ENCODE measurements at places on chromosomes 1 and 21.

GRCh38 chr1:213266983-213267772 lies 216.1 kb downstream of the RPS6KC1 start:
- no peak for DNase-seq

GRCh38 chr1:234093741-234094140 lies 189.3 kb downstream of the SLC35F3 start:
- DNase-seq: no peak

DNA sequence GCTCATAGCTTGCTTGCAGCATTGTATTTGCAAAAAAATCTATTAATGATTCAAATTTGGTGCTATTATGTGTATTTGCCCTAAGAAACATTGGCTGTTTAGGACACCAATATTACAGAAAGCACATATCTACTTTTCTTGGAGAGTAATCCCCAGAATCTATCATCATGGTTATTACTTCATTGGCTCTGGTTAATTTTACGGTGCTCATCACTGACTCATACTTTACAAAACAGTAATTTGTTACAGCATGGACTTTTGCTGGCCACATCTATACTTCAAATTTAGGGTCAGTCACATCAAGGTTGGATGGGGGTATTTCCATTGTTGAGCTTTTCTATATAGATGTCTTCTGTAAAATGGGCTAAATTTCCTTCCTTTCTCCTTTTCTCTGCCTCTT lies 45.7 kb downstream of the SH3GLB1 start:
- DNase-seq: no peak

GRCh38 chr1:246786606-246787238 lies 62.5 kb downstream of the SCCPDH start:
- no peak for DNase-seq

DNA sequence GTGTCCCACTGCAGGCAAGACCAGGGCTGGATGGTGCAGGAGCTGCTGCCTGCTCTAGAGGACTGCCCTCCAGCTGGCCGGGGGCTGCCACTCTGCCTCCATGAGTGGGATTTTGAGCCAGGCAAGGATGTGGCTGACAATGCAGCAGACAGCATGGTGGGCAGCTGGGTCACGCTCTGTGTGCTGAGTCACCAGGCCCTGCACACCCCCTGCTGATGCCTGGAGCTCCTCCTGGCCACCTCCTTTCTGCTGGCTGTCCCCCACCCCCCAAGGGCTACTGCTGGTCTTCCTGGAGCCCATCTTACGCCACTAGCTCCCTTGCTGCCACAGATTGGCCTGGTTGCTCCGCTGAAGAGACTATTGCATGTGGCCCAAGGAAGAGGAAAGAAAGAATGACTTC lies 3.9 kb upstream of the ZSCAN20 start:
- no peak for DNase-seq

- no peak for DNase-seq
These were observed 2.5 kb upstream of the PTGS2 start for GRCh38 chr1:186682736-186683135.

GRCh38 chr1:245285168-245285567 lies 130.4 kb downstream of the KIF26B start:
- DNase-seq: no peak

GRCh38 chr1:103371234-103371633 lies 154.3 kb upstream of the RNPC3 start:
- no peak for DNase-seq

DNA sequence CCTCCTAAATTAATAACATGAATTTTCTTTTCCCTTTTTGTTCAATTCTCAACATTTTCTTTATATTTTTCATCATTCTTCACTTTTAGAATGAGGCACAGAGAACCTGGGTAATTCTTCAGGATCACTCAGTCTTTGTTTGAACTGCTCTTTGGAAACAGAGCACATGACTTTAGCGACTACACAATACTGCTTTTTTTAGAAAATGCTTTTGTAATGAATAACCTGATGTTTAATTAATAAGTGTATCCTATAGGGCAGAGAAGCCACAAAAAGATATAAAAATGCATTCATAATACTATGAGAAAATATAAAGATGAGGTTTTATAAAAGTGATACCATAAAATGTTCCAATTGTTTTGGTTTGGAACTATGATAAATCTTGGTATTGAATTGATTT lies 77.8 kb downstream of the LRRC7 start:
- no peak for DNase-seq

DNA sequence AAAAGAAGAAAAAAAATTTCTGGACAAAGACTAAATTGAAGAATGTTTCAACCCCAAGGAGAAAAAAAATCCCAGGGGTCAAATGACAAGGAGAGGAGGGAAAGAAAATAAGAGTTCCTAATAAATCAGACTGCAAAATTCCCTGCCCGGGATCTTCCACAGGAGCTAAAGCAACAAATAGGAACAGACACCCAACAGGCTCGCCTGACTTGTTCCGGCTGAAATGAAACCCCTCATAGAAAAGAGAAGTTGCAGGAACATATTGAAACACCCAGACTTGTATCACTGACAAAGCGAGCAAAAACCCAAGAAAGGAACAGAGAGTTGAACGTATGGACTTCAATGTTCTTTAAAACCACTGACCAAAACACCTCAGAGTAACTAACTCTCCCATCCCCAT lies 123.0 kb downstream of the TIAM1 start:
- no peak for DNase-seq

DNA sequence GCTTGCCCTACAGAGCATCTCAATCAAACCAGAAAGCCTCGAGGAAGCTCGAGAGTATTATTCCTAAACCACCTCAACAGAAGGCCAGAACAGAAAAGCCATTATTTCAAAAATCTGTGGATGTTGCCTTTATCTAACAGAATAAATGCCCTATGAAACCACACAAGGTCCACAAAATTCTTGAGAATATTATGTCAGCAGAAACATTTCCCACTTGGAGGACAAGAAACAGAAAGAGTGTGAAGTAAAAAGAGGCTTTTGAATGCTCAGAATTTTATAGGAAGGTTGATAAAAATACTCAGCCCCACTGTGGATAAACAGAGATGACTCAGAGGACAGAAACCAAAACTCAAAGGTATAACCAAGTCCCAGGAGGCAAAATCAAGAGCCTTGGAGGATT lies 146.4 kb upstream of the LRRC7 start:
- no peak for DNase-seq

GRCh38 chr1:38740487-38740886 lies 119.1 kb downstream of the RRAGC start:
- DNase-seq: no peak

- no peak for DNase-seq
These were observed 43.0 kb downstream of the PRKAB2 start for GRCh38 chr1:147129116-147129873.

- DNase-seq: no peak
These were observed 27.1 kb downstream of the PARK7 start for GRCh38 chr1:7988576-7988975.

GRCh38 chr1:37822906-37823815 lies 15.2 kb upstream of the YRDC start:
- no peak for DNase-seq

GRCh38 chr1:236013330-236013729 lies 51.6 kb downstream of the NID1 start:
- DNase-seq: no peak

- DNase-seq: no peak
These were observed 88.6 kb downstream of the RIPK4 start for GRCh38 chr21:41678016-41678923.

- DNase-seq: no peak
These were observed 714 bp upstream of the ST6GALNAC5 start for GRCh38 chr1:76866566-76866965.

DNA sequence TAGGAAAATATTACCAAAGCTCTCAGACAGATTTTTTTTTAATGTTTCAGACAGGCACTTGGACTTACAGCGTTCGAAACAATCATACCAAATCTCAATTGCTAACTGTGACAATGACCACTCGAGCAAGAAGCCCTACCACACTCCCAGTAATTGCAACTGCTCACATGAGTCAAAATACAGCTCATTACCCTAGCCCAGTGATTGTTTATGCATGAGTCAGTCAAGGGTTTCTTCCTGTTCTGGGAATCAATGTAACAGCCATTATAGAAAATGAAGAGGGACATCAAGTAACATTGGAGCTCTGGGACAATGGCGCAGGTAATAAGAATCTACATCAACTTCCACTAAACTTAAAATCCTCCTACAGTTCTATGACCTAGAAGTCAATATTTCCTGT lies 56.1 kb upstream of the SH3GLB1 start:
- DNase-seq: peak; percentile 35

DNA sequence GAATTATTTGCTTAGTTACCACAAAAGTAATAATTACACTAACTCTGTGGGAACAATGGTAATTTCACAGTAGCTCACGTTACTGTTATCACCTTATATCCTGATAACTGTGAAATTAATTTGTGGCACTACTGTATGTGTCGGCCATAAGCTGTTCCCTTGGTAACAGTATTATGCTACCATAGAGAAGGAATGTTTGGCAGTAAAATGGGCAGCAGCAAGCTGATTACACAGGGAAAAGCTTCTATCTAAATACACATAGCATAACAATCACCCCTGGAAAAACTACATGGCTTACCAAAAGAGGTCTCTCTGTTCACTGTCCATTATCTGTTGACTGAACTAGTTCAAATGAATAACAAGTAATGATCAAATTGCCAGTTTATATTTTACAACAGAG lies 124.1 kb downstream of the DPYD start:
- DNase-seq: no peak

- DNase-seq: no peak
These were observed 74.1 kb downstream of the SERINC2 start for GRCh38 chr1:31487143-31487542.

GRCh38 chr1:168321945-168322344 lies 41.3 kb downstream of the TBX19 start:
- DNase-seq: no peak

- no peak for DNase-seq
These were observed at the start of gene KDF1 for GRCh38 chr1:26959722-26960624. Gene KDF1 (minus strand): TSS chr1:26960468. CDS start chr1:26952380, 8,088 bp downstream.

DNA sequence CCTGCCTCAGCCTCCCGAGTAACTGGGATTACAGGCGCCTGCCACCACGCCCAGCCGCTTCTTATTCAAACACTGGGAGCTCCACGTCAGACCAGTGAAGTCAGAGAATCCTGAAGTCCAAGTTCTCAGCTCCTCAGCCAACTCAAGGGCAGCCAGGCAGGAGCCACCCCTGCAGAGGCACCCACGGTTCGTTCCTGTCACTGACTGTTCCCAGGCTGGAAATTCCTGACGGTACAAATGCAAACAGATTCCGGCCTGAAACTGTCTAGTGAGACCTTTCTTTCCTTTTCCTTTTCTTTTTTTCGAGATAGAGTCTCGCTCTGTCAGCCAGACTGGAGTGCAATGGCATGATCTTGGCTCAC lies 11.7 kb downstream of the SLC35E2B start:
- DNase-seq: no peak

GRCh38 chr1:68103011-68103545 lies 52.7 kb upstream of the DIRAS3 start:
- DNase-seq: no peak

DNA sequence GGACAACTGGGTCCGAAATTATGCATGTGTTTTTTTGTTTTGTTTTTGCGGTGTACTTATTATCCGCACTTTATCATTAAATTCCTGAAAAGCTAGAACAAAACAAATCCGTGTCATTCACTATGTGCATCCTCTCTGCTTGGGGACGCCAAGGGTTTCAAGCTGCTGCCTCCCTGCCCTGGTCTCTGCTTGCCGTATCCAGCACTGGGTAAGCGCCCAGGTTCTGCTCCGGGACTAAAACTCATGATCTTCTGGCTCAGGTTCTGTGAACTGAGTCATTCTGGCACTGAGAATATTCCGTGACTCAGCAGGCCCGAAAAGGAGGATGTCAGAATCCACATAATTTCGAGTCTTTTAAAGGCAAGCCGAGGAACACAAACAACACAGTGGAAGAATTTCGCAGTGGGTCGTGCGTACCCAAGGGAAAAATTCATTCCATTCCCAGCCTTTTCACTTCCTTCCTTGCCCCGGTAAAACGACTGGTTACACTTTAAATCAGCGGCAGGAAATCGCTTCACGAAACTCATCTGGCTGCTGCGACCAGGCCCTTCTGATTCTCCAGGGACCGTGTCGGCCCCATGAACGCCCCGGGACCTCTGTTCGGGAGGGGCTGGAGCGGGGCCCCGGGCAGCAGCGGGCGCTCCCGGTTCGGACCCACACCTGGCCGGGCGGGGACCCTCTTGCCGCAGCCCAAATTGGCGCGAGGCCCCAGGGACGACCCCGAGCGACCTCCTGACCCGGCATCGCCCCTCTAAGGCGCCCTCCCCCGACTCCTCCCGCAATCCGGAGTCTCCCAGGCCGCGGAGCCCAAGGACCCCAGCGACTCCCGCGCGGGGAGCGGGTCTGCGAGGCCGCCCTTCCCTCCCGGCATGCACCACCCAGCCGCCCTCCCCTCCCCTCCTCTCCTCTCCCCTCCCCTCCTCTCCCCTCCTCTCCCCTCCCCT lies 746 bp upstream of the LAMC1 start:
- peak; percentile 94 for DNase-seq

GRCh38 chr1:203324105-203325025 lies 19.0 kb downstream of the BTG2 start:
- DNase-seq: no peak

DNA sequence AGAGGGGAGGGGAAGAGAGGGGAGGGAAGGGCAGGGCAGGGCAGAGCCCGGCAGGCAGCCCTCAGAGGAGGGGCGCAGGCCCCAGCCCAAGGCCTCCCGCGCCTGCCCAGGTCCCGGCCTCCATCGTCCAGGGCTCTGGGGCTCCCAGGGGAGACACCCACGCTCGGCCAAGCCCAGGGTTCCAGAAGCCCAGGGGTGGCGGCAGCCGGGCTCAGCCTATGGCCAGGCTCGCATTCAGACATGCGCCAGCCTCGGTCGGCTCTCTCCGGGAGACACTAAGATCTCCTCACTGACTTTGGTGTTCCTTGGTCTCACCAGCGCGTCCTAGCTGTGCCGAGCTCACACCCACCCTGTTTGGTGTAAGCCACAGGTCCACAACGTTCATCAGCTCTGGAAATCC lies 7.1 kb upstream of the ANKRD65 start:
- no peak for DNase-seq

GRCh38 chr1:23553231-23554126 lies 5.8 kb downstream of the ID3 start:
- no peak for DNase-seq

DNA sequence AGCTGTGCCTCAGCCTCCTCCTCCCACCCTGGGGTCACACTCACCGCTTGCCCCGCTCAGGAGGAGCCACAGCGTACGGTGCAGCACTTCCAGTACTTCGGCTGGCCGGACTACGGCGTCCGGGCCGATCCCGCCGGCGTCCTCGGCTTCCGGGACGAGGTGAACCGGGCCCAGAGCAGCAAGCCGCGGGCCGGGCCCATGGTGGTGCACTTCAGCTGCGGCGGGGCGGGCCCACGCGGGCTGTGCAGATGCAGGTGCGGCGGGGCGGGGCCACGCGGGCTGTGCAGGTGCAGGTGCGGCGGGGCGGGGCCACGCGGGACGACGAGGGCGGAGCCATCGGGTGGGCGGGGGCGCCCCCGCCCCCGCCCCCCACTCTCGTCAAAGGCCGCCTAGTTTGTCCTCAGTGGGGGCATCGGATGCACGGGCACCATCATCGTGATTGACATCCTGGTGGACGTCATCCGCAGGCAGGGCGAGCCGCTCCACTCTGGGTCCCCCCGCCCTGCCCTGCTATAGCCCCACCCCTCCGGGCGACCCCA lies 5.5 kb downstream of the RNF223 start:
- no peak for DNase-seq

GRCh38 chr1:34403156-34403555 lies 226.4 kb downstream of the C1orf94 start:
- DNase-seq: no peak

- DNase-seq: no peak
These were observed 49.5 kb upstream of the NPL start for GRCh38 chr1:182740120-182740519.
